ENCODE measurements at places on chromosomes 12 and 14. TPM values are rescaled to one million over a fixed set of nuclear protein-coding genes. Genes with fewer than 3 reads are reported as not detected.

DNA sequence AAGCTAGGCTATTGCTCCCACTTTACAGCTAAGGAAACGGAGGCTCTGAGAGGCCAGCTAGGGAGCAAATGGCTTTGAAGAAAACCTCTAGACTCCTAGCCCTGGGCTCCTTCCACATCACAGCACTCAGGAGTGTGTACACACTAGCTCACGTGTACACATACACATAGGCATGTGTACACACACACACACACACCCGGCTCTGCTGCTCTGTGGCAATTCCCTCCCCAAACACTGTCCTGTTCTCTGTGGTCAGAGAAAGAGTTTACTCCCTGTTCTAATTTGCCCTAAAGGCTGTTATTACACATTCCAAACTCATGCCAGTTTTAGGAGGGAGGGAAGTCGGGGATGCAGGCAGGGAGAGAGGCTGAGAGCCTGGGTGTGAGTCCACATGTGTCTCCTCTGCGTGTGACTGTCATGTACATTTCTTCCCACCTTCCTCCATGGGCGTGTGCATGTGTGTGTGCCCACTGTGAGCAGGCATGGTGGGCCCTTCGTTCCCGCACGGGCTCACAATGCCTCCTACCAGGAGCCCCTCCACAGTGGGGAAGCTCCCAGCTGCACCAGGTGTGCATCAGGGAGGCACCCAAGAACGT, 14.2 kb downstream of the TRPV4 start:
- no peak for DNase-seq

DNA sequence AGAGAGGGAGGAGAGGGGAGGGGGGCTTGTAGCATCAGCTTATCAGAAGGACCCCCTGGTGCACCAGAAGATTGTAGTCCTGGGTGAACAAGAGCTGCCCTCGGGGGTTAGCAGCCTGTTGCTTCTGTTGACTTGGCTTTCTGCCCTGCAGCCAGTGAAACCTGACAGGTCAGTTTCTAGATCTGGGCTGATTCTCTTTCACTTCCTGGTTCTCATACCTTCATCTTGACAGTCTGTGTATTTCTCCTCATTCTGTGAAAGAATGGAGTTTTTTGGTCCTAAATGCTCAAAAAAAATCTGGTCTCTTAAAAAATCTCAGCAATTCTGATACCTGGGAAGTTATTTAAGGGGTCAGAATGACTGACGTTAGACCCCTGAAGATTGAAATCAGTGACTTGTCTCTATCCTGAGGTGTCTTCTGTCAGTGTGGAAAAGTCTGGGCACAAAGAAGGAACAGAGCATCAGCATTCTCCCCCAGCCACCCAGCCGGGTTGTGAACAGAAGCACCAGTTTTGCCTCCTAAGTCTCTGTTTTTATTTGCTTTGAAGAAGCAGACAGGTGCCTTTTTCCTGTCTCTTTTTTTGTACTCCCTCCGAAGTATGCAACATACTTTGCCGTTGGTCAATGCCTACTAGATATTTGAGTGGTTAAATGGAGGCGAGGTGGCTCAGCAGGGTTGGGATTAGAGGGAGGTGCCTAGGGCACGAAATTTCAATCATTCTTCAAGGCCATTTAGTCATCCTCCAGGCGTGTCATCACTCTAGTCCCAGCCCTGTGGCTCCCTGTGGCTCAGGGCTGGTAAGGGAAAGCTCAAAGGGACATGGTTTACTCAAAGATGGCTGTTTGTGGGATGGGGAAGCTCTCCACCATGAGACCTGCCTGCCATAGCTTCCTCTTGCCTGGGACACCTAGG, 24.0 kb downstream of the TTC9 start:
- DNase-seq: peak; percentile 28

GRCh38 chr12:56954057-56954957, 3.1 kb downstream of the RDH16 start:
- no peak for DNase-seq

DNA sequence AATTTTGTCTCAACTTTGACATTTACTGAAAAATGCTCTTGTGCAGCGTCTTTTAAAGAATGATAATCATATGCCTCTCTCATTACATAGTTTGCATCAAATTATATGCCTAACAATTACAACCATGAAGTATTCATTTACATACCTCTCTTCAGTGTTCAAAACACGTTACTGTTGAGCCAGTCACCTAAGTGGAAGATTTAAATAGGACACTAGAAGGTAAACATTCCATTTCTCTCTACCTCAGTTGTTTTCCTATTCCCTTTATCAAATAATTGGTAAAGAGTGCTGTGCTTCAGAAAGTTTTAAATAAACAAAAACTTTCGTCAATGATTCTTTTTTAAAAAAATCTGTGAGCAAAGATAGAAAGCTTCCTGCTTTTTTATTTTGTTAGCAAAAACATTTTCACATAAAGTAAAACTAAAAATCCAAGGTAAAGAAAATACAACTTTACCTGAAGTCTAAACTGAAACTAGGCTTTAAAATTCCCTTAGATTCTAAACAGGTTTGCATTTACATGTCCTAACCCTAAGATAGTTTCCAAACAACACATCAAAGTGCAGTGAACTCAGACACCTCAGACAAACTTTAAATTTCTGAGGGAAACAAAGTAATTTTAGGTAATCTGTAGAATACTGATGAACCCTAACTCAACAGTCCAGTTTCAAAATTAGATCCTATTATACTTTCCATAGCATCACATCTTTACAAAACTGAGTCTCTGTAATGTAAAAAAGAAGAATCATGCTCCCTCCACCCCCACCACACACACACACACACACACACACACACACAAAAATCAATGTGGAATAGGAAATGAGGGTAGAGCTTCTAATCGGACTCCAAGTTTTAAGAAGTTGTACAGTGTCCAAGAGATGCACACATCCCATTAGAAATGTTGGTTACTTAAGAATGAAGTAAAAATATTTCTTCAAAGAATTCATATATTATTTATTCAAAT, 46.2 kb downstream of the PAWR start:
- no peak for DNase-seq

DNA sequence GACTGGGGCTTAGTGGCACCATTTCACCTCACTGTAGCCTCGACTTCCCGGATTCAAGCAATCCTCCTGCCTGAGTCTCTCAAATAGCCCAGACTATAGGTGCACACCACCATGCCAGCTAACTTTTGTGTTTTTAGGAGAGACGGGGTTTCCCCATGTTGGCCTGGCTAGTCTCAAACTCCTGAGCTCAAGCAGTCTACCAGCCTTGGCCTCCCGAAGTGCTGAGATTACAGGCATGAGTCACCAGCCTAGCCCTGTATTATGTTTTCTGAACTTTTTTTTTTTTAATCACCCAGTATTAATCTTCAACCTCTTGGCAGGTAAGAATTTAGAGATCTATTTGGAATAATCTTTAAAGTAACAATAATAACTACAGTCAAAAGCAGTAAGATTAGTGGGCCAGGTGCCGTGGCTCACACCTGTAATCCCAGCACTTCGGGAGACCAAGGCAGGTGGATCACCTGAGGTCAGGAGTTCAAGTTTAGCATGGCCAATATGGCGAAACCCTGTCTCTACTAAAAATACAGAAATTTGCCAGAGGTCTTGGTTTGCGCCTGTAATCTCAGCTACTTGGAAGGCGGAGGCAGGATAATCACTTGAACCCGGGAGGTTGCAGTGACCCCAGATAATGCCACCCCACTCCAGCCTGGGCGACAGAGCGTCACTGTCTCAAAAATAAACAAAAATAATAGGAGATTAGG, 8.6 kb downstream of the NANOG start:
- DNase-seq: no peak

DNA sequence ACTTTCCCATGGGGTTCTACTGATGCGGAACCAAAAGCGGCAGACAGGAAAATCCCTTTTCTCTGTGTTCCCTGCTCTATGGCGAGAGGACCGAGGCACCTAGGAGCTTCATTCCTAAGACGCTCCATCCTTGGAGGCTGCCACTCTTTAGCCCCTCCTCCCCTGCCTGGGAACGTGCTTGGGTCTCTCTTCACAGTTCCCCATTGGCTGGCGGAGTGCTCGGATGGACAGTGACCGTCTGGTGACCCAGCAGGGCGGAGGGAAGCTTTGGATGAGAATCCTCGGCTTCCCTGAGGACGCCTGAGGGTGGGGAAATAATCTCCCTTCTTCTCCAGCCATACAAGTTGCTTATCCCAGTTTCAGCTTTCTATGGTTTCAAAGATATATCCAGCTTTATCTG, 37.3 kb downstream of the KCNA5 start:
- DNase-seq: no peak

GRCh38 chr12:77847680-77848431, 17.2 kb downstream of the NAV3 start:
- DNase-seq: no peak

DNA sequence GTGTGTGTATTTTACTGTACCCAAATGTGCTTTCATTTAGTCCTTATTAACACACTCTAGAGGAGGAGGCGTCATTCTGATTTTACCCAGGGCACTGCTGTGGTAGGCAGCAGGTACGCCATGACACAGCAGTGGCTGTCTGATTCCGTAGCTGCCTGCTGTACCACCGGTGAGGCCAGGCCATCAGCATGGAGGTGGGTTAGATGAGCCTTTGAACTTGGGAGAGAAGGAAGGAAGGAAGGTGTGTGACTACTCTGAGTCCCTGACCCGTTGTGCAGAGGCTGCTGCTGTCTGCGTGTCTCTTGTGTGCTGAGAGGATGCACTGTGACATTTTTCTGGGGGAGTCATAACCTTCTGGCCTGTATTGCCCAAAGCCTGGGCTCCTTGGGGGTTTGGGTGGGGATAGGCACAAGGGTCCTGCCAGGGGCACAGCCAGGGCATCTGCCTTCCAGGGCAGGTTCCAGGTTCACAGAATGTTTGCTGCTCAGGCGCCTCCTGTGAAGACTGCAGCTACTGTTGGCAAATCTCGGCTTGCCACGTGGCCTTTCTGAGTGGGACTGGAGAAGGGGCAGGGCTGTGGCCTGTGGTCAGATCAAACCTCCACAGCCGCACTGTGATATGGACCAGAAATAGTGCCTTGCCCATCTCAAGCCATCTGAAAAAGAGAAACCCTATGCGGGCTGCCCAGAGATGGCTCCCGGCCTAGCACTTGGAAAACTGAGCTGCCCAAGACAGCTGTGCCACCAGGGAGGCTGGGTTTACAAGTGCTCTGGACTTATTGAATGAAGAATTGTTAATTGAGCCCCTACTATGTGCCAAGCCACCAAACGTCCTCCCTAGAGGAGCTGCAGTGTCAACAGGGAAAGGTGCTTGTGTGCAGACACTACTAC, 47.1 kb downstream of the MLXIP start:
- no peak for DNase-seq

DNA sequence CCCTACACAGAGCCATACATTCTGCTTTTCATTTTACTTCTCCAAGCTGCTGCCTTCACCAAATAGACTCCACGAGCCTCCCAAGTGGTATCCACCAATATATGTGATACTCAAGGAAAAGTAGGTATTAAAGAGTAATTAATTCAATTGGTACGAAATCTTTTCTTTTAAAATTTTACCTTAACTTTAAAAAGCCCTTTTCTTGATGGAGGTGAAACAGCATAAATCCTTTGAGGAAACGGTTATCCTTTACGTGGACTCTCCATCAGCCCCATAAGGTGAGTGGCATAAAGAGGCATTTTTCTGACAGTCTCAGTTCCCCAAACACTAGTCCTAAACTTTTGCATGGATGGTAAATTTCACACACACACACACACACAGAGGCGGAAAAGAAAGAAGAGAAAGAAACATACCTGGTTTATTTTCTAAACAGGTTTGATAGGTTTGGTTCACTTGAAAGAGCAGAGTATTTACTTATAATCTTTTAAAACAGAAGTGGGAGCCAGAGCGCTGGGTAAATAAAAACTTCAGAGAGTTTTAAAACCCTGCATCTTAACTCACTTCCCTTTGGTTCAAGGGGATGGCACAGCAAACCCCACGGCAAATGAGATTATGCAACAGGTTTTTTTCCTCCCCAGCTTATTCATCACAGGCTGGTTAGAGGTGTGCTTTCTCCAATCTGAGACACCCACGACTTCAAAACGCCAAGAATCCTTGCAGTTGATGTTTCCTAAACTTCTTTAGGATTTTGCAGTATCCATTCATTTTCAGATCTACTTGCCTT, 1.9 kb downstream of the DUSP16 start:
- DNase-seq: peak; percentile 65

DNA sequence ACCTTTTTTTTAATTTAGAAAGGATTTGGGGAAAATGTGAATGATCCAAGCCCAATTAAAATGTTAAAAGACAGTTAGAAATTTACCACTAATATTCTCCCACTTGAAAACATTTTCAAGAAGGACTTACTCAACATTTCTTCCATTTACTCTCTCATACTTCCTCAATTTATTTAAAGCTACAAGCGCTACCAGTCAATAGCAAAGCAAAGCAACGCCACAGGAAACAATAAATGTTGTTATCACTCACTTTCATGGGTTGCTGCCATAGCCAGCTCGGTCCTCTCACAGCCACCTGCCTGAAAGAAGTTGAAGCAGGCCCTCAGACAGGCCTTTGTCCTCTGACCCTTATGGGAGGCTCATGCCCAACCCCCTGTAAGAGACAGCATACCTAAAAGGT, 6.0 kb upstream of the SOS2 start:
- no peak for DNase-seq

DNA sequence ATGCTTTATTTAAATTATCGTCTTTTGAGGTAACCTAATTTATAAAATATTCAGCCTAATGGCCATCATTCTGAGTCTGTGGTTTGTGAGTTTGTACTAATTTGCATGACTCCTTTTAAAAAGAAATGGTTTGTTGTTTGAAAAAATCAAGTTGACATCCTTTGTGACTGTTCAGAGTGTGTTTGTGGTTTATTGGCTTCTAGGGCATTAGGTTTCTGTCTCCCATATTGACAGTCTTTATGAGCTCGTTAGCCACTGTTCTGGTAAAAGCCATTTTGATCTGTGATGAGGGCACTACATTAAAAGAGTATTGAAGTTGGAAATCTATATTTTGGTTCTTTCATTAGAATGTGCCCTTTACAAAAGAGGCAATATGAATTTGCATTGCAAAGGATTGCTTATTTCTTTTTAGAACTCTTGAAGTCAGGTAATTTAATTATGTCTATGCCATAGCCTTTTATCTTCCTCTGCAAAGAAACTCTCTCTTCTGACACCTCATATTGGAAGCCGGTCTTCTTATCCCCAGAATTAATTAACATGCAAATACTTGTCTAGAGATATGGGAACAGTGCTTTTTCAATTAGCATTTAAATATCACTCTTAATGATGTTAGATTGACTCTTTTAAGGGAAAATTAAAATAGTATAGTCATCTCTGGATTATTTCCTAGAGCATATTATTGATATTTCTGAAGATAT, 95.0 kb downstream of the CRADD start:
- no peak for DNase-seq

DNA sequence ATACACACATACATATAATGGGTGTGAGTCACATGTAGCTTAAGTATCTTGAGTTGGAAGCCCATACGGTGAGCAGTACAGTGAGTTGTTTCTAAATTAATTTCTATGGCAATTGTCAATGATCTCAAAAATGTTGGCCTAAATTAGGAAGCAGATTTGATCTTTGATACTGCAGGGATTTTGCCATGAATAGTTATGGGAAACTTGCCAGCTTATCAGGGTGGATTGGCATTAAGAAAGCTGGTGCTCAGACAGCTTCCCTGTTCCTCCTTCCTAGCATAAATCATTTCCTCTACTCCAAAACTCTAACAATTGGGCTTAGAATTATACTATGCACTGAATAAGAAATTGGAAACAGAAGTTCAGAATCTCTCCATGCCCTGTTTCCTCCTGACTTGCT, 150.9 kb upstream of the FRMD6 start:
- DNase-seq: no peak

GRCh38 chr12:100481021-100481420, 7.4 kb downstream of the NR1H4 start:
- no peak for DNase-seq

The EPS8 gene
- total RNA-seq: 1.5 TPM

The TSPAN19 gene
- not detected for total RNA-seq

The FGF6 gene
- not detected for total RNA-seq

The LIN7A gene
- total RNA-seq: not detected

The IKZF4 gene
- 14.9 TPM for total RNA-seq
